Heart right ventricle (tissue), 16 donors: ENCODE measurements at places on chromosomes 5 and 9. TPM values are rescaled to one million over a fixed set of nuclear protein-coding genes. Genes with fewer than 3 reads are reported as not detected.

DNA sequence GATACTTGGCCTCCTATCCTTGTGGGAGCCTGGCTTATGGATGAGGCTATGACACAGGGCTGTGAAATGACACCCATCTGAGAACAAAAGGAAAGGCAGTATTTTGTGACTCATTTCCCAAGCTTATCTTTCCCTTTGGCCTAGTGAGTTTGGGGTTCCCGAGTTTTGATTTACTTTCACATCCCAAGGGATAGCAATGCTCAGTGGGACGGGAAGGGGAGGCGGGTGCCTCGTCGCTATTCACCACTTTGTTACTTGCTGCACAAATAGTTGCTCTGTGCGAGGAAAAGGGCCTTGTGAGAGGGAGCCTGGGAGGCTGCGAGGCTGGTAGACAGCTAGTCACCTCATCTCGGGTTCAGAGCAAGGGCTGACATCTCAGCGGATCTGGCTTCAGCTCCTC is 59.1 kb upstream of the ENTREP1 start:
- H3K27ac ChIP-seq = no peak overlapping the region
- H3K27me3 ChIP-seq = no peaks in the 10 kb centered on the region
- no peaks in the 10 kb centered on the region for H3K36me3 ChIP-seq
- no peak overlapping the region for H3K4me3 ChIP-seq

GRCh38 chr5:136892000-136892399 is 526.7 kb upstream of the TRPC7 start:
- H3K27me3 ChIP-seq = no peaks in the 10 kb centered on the region
- no peak overlapping the region for H3K27ac ChIP-seq
- no peaks in the 10 kb centered on the region for H3K4me1 ChIP-seq
- no peak overlapping the region for H3K4me3 ChIP-seq

GRCh38 chr5:145996135-145996534 is 59.8 kb downstream of the SH3RF2 start:
- no peaks in the 10 kb centered on the region for H3K4me1 ChIP-seq
- peaks cover 6% of the 10 kb centered on the region for H3K36me3 ChIP-seq
- no peak for DNase-seq
- no peak overlapping the region for H3K4me3 ChIP-seq

DNA sequence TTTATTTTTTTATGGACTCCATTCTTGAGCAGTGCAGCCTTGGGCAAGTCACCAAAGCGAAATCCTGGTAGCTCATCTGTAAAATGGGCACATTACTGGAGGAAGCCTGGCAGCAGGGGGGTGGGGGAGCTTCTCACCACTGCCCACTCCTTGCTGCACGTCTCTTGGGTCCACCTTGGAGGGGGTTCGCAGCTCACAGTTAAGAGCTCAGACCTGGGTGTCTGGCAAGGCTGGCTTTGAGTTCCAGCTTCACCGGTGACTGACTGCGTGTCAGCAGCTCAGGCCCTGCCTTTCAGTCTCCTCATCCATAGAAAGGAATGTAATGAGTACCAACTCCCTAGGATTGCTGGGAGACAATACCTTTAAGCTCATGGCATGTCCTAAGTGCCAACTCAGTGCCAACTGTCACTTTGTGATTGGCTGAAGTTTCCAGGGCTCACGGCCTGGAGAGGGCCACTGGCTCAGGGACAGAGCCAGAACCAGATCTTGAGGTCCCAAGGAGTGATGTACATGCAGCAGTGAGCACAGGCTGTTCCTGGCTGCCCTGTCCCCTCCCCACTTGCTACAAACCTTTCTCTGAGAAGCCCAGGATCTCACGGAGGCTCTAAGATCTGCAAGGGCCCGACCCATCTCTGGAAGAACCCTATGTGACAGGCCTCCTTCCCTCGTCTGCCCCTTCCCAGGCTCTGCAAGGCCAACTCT is 72.9 kb downstream of the C9orf50 start:
- H3K4me3 ChIP-seq = no peak overlapping the region
- peak overlapping the region; percentile 83 for H3K27ac ChIP-seq
- H3K27me3 ChIP-seq = no peaks in the 10 kb centered on the region
- H3K4me1 ChIP-seq = peaks cover 32% of the 10 kb centered on the region
- H3K36me3 ChIP-seq = no peaks in the 10 kb centered on the region
- no peak for DNase-seq

ADGRV1 gene
- total RNA-seq = 0.53 TPM

WNK2 gene
- total RNA-seq = 216 TPM

TUT7 gene
- 13.9 TPM for total RNA-seq

DNA sequence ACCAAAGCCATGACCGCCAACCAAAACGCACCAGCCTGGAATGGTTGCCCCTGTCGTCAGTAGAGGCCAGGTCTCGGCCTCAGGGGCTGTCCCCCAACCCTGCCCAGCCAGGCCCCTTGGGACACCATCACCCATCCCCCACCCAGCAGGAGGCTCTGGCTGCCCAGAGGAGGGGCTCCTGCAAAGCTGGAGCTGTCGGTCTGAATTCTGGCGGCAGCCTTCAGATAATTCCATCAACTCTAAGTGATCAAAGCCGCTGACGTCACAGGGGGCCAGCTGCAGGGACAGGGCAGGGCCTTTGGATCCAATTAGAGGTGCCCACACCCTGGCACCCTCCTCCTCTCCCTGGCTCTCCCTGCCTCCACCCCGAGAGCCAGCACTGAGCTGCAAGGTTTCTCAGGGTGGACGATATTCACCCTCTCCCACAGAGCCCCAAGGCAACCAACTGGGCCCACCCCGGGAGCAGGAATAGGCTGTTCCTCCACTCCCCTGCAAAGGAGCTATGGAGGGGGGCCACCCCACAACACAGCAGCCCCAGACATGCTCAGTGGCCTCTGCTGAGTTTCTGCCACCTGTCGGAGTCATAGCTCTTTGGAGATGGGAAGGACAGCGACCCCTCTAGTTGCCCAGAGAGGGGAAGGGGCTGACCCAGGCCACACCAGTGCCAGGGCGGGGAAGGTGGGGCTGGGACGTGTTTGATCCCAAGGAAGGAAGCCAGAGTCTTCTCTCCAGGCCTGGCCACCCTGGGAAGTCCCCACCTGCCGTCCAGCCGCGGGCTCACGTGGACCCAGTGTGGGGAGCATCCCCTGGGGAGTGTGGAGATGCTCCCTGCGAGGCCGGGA is 78.4 kb downstream of the NTNG2 start:
- no peak for DNase-seq
- peaks cover 7% of the 10 kb centered on the region for H3K27me3 ChIP-seq
- no peak overlapping the region for H3K27ac ChIP-seq
- H3K4me1 ChIP-seq = peaks cover 51% of the 10 kb centered on the region

- DNase-seq = no peak
- H3K36me3 ChIP-seq = no peaks in the 10 kb centered on the region
- no peak overlapping the region for H3K4me3 ChIP-seq
- peaks cover 6% of the 10 kb centered on the region for H3K27me3 ChIP-seq
Measured at GRCh38 chr5:146188358-146188757, 5.9 kb upstream of the LARS1 start.

PLAC8L1 gene
- total RNA-seq = 0.79 TPM

FOXI1 gene
- not detected for total RNA-seq

- H3K4me1 ChIP-seq = peaks cover 35% of the 10 kb centered on the region
- no peaks in the 10 kb centered on the region for H3K27me3 ChIP-seq
- DNase-seq = no peak
- H3K4me3 ChIP-seq = no peak overlapping the region
Measured at GRCh38 chr5:14756478-14756877, 92.0 kb downstream of the OTULIN start.

DNA sequence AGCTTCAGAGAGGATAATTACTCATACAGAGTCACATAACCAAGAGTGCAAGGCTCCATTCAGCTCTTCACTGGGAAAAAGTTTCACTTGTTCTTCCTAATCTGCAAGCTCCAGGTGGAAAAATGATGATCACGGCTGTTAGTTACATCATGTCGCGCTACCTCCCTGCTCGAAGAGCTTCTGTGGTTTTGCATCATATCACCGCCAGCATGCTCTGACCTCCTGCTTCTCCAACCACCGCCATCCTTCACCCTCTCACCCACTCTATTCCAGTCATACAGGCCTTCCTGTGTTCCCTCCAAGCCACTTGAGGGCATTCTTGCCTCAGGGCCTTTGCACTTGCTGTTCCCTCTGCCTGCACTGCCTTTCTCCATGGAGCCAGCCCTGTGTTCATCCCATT is 47.1 kb downstream of the COL27A1 start:
- H3K27me3 ChIP-seq = no peaks in the 10 kb centered on the region
- H3K4me3 ChIP-seq = no peak overlapping the region
- H3K36me3 ChIP-seq = no peaks in the 10 kb centered on the region
- no peak overlapping the region for H3K27ac ChIP-seq
- H3K4me1 ChIP-seq = peaks cover 22% of the 10 kb centered on the region
- DNase-seq = no peak

DNA sequence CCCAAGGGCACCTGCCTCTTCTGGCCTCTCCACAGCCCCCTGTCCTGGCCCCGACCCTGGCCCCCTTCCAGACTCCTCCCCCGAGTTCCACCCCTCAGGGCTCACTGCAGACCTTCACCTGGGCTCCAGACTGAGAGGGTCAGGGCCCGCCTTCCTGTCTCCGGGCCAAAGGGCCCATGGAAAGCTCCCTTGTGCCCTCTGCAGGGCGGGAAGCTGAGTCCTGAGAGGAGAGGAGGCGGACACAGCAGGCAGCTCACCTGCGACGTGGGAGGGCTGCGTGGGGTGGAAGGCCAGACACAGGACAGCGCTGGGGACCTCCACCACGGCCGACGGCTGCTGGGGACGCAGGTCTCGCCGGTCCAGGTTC is 20.6 kb downstream of the DYNC2I2 start:
- H3K36me3 ChIP-seq = peaks cover 50% of the 10 kb centered on the region
- peak; percentile 70 for DNase-seq
- H3K27ac ChIP-seq = peak overlapping the region; percentile 97
- H3K4me1 ChIP-seq = peaks cover 35% of the 10 kb centered on the region
- no peaks in the 10 kb centered on the region for H3K27me3 ChIP-seq

GRCh38 chr5:140497897-140498296 is 49.6 kb upstream of the EIF4EBP3 start:
- no peaks in the 10 kb centered on the region for H3K27me3 ChIP-seq
- no peak overlapping the region for H3K4me3 ChIP-seq
- no peak overlapping the region for H3K27ac ChIP-seq
- H3K36me3 ChIP-seq = peaks cover 85% of the 10 kb centered on the region
- no peak for DNase-seq

DNA sequence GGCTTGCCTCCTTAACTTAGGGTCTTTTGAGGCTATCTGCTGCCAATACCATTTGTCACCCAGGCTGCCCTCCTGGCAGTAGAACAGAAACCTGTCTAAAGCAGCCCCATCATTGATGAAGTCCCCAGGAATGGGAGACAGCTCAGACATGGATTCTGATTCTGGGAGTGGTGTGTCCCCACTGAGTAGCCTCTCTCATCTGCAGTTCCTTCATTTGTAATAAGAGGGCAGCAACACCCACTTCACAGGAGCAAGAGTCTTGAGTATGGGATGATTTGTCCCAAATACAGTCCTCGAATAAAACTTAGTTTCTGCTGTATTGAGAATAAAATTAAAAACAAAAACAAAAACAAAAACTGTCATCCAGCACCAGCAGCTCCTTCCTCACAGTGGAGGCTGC is 167.6 kb downstream of the ASTN2 start:
- DNase-seq = no peak
- no peaks in the 10 kb centered on the region for H3K4me1 ChIP-seq
- H3K27ac ChIP-seq = no peak overlapping the region

NIM1K gene
- total RNA-seq = 0.37 TPM

DNA sequence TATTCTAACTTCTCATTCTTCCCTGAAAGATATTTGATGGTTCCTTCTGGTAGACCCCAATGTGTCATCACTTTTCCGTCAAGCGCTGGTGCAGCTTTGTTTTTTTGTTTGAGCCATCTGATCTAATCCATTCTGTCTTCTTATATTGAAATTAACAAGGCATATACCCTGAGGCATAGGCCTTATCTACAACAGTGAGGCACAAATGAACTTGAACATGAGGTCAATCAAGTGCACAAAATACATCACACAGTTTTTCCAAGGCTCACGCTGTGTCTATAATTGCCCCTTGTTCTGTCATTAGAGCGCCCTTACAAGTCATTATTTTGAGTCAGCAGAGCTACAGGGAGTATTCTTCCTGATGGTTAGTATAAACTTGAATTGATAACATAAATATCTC is 406.6 kb downstream of the MAT2B start:
- H3K27me3 ChIP-seq = no peaks in the 10 kb centered on the region
- H3K36me3 ChIP-seq = no peaks in the 10 kb centered on the region
- no peak for DNase-seq

GRCh38 chr5:176904276-176904675 is 5.1 kb upstream of the HK3 start:
- DNase-seq = no peak
- no peak overlapping the region for H3K27ac ChIP-seq
- no peak overlapping the region for H3K4me3 ChIP-seq
- no peaks in the 10 kb centered on the region for H3K27me3 ChIP-seq

DNA sequence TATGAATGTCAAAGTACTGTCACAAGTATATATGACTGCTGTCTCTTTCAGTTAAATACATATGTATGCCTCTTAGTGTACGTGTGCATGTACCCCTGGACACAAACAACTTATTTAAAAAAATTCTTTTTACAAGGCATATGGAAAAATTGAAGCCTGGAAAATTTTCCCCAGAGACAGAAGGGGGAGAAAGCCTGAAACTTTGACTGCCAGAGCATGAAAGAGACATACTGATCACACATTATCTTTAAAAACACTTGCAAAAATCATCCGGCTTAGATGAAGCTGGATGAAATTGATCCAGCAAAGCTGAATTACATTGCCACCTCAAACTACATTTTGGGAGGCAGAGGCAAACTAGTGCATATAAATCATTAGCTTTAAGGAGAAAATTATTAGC is 88.0 kb upstream of the NFIB start:
- no peaks in the 10 kb centered on the region for H3K27me3 ChIP-seq
- H3K27ac ChIP-seq = no peak overlapping the region
- no peak overlapping the region for H3K4me3 ChIP-seq

DNA sequence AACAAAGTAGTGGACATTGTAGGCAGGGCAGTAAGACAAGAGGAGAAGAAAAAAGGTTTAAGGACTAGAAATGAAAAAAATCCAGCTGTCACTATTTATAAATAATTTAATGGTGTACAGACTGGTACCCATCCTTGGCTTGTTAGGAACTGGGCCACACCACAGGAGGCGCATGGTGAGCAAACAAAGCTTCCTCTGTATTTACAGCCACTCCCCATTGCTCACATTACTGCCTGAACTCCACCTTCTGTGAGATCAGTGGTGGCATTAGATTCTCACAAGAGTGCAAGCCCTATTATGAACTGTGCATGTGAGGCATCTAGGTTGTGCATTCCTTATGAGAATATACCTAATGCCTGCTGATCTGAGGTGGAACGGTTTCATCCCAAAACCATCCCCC is 62.6 kb upstream of the DMAC1 start:
- H3K27ac ChIP-seq = no peak overlapping the region
- H3K4me1 ChIP-seq = no peaks in the 10 kb centered on the region
- no peaks in the 10 kb centered on the region for H3K36me3 ChIP-seq
- no peak overlapping the region for H3K4me3 ChIP-seq

ANKRD20A1 gene
- total RNA-seq = 2.8 TPM

TTC16 gene
- total RNA-seq = 0.37 TPM
